ENCODE measurements at places on chromosomes 6 and 20.

DNA sequence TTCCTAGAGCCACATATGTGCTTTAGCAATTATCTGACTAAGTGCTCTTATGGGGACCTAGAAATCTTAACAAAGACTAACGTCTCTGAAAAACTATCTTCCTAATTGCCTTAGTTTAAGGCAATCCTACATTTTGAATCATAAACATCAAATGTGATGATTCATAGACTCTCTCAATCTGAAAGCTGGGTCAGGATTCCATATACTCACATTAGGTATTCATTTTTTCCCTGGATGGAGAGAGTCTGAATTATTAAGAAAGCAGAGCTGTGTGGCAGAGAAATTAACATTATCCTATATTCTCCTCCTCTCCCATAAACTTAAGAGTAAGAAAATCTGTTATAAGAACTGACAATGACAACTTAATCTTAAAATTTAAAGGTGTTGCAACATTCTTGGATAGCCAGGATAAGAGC, 1.6 kb upstream of the PRL start:
- peak; percentile 65 for DNase-seq

DNA sequence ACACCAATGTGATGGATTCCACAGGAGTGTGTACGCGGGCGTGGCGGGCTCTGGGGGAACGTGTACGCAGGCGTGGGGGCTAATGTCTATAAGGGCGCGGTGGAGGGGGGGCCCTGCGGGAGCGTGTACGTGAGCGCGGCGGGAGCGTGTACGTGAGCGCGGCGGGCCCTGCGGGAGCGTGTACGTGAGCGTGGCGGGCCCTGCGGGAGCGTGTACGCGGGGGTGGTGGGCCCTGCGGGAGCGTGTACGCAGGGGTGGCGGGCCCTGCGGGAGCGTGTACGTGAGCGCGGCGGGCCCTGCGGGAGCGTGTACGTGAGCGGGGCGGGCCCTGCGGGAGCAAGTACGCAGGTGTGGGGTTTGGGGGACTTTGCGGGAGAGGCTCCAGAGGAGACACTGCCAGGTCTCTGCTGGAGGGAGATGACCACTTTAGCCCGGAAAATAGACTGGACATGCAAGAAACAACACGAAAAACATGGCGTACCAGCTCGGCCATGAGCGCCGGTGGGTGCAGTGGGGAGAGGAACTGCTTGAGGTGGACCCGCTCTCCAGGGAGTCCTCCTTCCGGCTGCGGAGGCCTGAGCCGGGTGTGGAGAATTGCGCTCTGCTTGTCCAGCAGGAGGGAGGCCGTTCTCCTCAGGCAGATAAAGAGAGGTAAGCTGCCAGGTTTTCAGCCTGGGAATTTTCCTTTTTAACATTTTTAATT, 27.8 kb upstream of the SMOC2 start:
- no peak for DNase-seq

DNA sequence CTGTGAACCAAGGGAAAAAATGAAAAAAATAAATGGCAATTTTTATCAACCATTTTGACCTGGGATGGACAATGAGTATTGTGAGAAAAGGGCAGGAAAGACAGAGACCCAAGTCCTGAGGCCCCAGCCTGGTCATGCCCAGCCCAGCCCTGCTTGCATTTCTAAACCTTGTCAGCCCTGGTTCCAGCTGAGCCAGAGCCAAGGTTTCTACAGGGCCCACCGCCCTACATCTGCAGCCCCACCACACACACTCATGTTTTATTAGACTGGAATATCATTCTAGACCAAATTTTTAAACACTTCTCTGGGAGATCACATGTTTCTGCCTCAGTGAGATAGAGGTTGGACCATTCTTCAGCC, 667 bp upstream of the CST9L start:
- DNase-seq, result no peak

DNA sequence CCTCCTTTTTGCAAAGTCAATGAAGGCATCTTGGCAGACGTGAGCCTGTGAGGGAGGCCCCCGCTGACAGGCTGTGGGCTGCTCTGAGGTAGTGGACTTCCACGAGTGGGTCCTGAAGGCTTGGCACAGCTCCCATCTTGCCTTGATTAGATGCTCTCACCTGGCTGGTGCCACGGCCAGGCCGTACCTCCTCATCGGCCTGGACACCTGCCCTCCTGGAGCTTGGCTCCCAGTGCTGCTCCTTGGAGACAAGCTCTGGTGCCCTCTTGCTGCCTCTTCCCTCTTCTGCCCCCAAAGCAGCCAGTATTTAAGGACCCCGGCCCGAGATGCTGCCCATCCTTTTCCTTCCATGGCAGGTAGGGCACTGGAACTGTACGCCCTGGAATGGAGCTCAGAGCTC, 93.5 kb downstream of the ERMARD start:
- no peak for DNase-seq

DNA sequence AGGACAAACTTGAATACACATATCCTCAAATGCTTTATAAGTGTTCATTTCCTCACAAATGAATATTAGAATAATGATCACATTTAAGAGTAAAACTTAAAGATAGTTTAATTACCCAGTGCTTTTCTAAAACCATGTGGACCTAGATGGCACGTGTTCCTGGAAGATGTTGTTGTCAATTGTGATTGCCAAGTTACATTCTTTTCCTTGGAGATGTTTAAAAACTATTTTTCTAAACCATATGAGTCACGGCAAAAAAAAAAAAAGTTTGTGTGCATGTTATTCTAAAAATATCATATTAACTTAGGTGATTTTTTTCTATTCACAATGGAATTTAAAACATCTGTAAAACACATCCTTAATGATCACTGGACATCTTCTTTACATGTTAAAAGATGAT, 51.1 kb downstream of the RCAN2 start:
- DNase-seq, result peak; percentile 10

GRCh38 chr6:8434727-8435092, 635 bp downstream of the SLC35B3 start:
- DNase-seq, result peak; percentile 5

- no peak for DNase-seq
These were observed 17.3 kb downstream of the TAF4 start for GRCh38 chr20:62048346-62048761.

- DNase-seq, result no peak
These were observed 37.9 kb upstream of the IRAK1BP1 start for GRCh38 chr6:78829407-78829806.

- no peak for DNase-seq
These were observed 31.3 kb downstream of the PPP1R3G start for GRCh38 chr6:5116243-5116991.

DNA sequence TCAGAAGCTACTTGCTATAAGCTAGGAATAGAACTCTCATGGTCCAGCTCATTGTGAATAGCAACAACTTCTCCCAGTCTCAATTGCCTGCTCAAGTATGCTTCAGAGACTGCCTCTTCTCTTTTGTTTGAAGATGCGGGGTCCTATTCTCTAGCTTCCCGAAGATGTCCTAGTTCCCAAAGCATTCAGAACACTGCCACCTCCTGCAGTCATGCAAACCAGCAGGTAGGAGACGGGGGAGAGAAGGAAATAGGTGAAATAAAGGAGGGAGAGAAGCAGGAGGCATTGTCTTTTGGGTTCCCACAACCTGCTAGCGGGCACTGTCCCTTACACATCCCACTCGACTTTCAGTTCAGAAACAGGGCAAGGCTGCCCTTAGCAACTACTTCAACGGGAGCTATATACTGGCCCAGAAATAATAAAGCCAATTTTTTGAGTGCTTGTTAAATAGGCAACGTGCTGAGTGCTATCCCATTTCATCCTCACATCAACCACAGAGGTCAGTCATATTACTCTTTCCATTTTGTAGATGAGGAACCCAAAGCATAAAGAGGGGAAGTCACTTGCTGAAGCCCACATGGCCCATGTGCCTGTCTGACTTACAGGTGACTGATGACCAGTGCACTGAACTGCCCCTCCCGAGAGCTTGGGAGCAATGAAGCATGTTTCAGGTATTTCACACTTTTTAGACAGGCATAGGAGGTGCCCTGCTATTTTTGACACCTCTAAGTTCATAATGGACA, 61.9 kb upstream of the ATXN1 start:
- no peak for DNase-seq
